ENCODE measurements at places on chromosomes 2 and 18.
A peak's percentile ranks its signal among the peaks of the same experiment; 100 is the strongest.

- DNase-seq = no peak
Measured at GRCh38 chr18:45423659-45424058, 191.6 kb upstream of the SLC14A2 start.

DNA sequence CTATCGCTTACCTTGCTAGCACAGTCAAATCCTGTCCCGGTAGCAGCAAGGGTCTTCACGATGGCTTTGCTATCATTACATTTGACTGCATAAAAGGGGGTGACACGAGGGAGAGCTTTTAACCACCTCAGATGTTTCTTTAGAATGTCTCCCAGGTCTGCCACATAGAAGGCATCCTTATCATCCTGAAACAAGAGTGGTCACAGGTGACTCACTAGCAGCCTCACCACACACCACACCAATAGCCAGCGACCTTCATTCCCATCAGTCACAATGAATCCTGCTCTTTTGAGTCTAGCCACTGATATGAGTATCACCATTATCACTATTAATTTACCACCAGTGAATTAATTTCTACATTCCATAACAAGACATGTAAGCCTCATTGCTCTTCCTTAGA lies 3.7 kb downstream of the ODC1 start:
- no peak for DNase-seq

DNA sequence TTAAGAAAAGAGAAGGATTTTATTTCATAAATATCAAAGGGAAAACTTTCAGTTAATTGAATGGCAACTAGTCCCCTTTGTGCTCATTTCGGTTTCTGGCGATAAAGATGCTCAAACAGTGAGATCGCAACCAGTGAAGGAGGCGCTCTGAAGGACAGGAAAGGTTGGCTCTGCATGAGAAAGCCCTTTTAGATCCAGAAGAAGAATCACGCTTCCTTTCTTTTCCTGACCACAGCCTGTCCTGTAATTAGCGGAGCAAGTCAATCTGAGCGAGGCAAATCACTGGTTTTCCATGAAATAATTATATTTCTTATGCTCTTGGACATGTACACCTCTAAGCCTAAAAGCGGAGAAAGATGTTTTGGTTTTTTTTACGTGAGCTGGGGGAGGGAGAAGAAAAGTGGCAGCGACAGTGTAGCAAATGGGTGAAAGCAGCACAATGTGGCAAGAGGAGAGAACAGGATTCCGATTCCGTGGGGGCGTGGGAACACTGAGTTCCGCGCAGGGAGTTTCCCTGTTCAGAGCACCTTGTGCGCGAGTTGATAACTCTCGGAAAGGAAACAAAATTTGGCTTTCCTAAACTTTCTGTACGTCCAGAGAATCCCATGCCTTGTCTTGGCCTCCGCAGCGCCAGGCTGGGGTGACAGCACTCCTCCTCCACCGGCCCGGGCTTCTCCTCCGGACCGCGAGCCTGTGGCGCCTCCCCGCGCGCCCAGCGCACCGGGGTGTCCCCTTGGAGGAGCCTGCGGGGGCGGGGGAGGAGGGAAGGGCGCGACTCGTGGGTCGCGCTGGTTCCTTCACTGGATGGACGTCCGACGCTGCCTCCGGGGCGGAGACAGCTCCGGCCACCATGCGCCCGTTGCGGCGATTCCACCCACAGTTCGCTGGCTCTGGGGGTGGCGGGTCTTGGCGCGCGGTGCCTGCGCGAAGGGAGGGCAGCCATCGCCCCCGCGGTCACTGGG lies 620 bp upstream of the SLC9A2 start:
- peak; percentile 9 for DNase-seq

DNA sequence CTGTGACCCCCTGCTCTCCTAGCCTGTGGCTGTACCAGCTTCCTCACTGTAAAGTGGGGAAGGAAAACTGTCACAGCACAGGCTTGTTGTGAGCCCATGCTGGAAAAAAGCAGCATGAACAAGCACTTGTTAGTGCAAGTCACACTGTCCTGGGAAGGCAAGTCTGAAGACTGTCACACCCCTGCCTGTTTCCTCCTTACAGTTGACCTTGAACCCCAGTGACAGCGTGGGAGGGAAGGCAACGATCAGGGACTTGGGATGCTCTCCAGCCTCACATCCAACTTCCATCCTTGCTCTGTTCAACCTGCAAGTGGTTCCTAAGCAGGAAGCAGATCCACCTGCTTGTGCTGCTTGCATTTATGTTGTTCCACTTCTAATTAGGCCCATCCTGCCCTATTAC lies 311.3 kb upstream of the KLHL29 start:
- no peak for DNase-seq

- DNase-seq = no peak
Measured at GRCh38 chr2:236642584-236643291, 73.1 kb downstream of the ACKR3 start.

- no peak for DNase-seq
Measured at GRCh38 chr2:120761164-120761861, 25.6 kb downstream of the GLI2 start.

GRCh38 chr18:74402806-74403433 lies 54.2 kb downstream of the DIPK1C start:
- no peak for DNase-seq

- no peak for DNase-seq
Measured at GRCh38 chr2:24920809-24921441, 888 bp upstream of the ADCY3 start.

DNA sequence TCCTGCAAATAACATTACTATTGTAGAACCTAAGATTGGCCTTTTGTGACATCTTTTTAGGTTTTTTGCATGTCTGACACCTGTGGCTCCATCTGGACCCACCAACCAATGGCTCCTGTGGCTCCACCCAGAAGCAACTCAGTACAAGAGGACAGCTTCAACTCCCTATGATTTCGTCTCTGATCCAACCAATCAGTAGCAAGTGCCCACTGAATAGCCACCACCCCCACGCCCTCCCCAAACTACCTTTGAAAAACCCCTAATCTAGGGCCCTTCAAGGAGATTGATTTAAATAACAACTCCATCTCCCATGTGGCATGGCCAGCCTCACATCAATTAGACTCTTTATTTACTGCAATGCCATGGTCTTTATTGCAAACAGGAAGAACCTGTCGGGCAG lies 23.6 kb downstream of the MPP4 start:
- DNase-seq = no peak

DNA sequence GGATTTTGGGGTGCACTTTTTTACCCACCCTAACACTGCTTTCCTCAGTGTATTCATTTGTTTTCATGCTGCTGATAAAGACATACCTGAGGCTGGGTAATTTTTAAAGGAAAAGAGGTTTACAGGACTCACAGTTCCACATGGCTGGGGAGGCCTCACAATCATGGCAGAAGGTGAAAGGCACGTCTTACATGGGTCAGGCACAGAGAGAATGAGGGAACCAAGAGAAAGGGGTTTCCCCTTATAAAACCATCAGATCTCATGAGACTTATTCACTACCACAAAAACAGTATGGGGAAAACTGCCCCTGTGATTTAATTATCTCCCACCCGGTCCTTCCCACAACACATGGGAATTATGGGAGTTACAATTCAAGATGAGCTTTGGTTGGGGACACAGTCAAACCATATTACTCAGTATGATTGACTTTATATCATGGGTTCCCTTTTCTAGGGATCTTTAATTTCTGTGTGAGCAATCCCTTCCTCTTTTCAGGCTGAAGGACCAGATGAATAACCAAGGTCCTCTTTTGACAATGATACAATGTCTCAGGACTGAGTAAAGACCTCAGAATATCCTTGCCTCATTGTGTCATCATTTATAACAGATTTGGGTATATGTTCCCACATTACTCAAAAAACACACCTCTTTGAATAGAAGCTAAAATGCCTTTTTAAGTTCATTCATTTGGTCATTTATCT lies 100.1 kb upstream of the TRIB2 start:
- DNase-seq = no peak

GRCh38 chr2:100260712-100261620 lies 61.3 kb downstream of the LONRF2 start:
- no peak for DNase-seq

DNA sequence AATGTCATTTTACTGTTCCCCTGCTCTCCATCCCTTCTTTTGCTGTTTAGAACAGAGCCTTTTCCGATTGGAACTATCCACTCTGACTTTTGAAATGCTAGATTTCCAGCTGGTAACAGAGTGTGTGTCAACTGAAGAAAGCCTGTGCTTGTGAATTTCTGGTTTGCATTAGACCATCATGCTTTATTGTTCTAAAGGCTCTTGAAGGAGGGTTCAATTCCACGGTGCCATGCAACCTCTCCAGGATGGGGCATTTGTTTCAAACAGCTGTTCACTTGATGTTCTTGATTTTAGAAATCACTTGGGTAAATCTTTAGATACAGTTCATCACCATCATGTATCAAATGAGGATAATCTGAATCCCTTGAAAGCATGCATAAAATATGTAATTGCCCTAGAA lies 156.7 kb downstream of the QPCT start:
- no peak for DNase-seq

DNA sequence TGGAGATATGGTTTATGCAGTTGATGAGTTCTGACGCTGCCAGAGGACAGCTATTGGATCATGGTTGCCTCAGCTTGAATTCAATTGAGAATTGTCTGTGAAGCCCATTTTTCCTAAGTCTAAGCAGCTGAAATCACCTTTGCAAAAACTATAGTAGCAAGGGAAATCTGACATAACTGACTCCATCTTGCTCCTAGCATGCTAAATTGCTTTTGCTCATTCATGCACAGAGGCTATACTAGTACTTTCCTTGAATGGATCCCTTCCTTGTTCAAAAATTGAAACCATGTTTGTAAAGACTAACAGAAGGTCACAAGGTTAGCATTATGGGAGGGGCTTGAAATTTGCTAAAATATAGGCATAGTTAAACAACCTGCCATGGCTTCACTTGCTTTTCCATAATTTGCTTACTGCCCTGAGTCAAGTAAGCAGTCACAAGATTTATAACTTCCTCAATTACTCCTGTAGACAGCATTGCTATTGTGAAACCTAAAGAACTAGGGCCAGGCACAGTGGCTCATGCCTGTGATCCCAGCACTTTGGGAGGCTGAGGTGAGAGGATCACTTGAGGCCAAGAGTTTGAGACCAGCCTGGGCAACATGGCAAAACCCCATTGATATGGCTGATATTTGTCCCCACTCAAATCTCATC lies 41.2 kb downstream of the CHRNA1 start:
- no peak for DNase-seq

DNA sequence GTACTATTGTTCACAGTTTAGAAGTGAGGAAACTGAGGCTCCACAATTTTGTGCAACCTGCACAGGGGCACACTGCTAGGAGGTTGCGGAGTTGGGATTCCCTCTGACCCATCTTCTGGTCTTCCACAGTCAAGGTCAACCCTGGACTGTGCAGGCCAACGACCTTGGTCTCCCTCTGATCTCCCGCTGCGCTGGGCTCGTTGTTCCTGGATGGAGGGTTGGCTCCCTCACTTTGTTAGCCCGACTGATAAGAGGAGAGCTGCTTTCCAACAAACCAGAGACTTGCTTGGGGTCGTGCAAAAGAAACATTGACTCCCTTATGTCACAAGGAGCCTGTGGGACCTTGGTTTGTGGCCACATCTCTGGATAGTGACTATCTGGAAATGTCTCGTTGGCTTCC lies 187.6 kb downstream of the MYCN start:
- DNase-seq = no peak

GRCh38 chr2:150207979-150208378 lies 279.5 kb downstream of the RND3 start:
- no peak for DNase-seq

- DNase-seq = no peak
Measured at GRCh38 chr2:96151595-96152303, 6.5 kb upstream of the DUSP2 start.

GRCh38 chr2:14628901-14629300 lies 3.6 kb upstream of the LRATD1 start:
- no peak for DNase-seq

GRCh38 chr2:65227020-65227455 lies 593 bp upstream of the ACTR2 start:
- DNase-seq = no peak

DNA sequence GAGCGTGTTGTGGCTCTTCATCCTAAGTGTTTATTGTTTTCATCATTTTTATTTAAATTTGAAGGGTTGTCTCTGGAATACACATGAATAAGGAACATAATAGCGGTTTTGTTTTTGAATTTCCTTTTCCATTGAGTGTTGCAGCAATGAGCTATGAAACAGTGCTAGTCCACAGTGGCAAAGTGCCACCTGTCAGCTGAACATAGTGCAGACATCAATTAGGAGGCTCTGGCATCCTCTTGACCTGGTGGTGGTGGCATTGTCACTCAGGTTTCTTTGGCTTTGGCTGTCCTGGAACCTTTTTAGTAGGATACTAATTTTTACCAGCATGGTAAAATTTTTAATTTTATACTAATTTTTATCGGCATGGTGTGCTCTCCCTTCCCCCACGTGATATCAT lies 63.2 kb downstream of the UGGT1 start:
- no peak for DNase-seq

- no peak for DNase-seq
Measured at GRCh38 chr2:37798315-37799005, 126.6 kb upstream of the RMDN2 start.

GRCh38 chr2:8680822-8681760 lies 765 bp upstream of the ID2 start:
- peak; percentile 66 for DNase-seq

DNA sequence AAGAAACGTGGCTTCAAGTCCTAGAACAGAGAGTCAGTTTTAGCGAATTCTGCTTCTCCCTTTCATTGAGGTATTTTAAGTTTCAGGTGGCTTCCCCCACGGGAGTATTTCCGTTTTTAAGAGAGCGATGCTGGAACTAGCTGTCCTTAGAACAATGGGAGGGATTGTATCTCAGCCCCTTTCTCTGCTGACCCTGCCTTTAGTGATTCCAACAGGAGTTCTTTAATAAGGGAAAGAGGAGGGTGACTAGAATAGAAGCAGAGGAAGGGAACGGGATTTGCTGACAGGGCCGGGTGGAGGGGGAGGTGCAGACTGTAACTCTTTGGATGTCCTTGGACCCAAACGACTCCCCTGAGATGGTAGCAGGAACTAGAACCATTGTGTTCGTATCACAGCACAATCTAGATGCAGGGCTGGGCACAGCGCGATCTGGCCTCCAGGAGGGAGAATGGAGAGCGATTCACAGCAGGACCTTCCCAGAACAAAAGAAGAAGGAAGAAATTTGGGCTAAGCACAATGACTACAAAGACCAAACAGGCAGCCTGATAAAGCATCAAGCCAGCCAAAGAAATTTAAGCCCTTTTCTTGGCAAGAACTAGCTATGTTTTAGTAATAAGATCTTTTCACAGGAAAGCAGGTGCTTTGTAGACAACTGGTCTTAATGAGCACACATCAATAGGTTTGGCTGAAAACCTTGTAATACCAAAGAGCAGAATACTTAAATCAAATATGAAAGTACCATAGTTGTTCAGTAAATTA lies 15.8 kb upstream of the RTTN start:
- DNase-seq = no peak

GRCh38 chr18:53025247-53025646 lies 685.2 kb downstream of the DCC start:
- no peak for DNase-seq

DNA sequence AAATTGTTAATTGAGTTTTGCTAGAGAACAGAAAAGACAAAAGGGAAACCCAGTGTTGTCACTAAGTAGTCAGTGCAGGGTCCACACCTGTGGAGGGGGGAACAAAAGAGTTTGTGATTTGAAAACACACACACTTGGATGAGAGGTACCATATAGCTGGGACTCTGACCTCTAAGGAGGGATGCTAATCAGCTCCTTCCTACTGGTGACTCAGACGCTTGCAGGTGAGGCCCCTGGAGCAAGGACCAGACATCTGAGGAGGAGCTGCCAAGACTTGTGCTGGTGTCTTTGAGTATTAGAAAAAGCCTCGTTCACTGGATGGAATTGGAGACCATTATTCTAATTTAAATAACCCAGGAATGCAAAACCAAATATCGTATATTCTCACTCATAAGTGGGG lies 146.4 kb upstream of the MAP2 start:
- no peak for DNase-seq

All from stimulated activated CD4-positive, alpha-beta T cell treated with anti-CD3 and anti-CD28 coated beads, Interleukin-1b, Interleukin-23, amount 100 ng/mL, for 4 hours (primary cell).